ENCODE measurements at places on chromosomes 12 and 14.

DNA sequence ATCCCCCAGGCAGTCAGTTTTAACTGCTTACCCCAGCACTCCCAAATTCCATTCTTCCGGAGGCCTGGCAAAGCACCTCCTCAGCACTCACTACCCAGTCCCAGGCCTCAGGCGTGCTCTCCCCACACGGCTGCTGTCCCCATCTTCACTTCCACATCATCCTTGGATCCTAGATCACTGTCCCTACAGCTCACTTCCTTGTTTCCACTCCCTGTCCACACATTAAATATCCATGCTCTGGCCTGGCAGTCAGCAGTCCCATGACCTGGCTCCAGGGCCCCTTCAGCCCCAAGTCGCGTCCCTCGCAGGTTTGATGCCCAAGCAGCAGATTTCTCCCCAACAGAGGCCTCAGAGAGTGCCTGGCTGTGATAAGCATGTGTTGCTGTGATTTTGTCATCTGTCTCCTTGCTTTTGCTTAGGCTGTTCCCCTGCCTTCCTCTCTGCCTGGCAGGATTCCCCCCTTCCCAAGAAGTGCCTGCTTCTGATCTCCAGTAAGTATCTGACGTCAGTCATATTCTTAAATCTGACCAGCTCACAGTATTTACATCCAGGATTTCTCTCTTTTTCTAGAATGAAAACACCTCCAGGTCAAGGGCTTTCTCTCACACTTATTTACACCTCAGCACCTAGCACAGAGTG is 241.7 kb downstream of the ZFP36L1 start:
- no peak for DNase-seq

DNA sequence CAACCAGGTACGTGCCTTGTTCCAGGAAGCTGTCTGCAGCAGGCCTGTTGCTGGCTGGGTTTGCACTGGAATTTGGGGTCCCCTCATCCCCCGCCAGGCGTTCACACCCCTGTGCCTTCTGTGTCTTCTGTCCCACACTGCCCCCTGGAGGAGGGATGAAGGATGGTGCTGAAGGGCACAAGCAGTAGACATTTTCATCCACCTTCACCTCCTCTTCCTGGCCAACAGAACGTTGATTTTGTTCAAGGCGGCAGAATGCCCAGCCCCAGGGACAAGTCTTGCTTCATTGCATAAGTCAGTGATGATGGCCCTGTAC is 122.1 kb downstream of the CALM1 start:
- no peak for DNase-seq

- no peak for DNase-seq
These were observed 37.9 kb upstream of the DLK1 start for GRCh38 chr14:100688598-100689461.

- no peak for DNase-seq
These were observed 5.5 kb downstream of the RNASE1 start for GRCh38 chr14:20797164-20797563.

DNA sequence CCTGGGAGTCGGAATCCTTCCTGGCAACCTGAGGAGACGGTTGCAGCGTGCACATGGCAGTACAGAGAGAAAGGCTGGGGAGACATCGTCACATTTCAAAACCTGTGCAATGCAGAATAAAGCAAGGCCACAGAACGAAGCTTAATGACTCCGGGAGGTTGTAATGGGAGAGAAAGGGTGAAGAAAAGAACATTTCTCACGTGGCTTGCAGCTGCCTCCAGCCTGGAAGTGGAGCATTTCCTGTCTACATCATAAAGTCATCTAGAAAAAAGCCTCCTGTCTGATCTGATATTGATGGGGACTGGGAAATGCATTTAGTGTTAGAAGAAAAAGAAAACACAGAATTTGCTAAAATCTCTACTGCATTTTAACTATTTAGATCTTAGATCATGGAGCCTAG is 209.3 kb downstream of the TMEM132C start:
- no peak for DNase-seq

DNA sequence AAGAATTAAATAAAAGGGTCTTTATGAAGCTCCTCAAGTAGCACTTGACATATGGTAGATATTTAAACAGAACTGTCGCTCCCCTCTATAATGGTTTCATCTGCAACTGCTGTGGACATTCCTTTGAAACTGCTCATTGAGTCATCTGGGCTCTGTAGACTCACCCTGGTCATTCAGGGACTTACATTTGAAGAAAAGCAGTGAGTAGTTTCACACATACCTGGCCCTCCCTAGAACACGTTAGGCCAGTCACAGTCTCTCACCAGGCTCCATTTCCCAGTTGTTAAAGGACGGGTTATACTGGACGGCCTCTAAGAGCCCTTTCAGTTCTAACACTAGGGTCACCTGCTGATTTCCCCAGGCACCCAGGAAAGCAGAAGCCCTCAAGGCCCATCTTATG is 217.0 kb downstream of the BCL11B start:
- DNase-seq = no peak

DNA sequence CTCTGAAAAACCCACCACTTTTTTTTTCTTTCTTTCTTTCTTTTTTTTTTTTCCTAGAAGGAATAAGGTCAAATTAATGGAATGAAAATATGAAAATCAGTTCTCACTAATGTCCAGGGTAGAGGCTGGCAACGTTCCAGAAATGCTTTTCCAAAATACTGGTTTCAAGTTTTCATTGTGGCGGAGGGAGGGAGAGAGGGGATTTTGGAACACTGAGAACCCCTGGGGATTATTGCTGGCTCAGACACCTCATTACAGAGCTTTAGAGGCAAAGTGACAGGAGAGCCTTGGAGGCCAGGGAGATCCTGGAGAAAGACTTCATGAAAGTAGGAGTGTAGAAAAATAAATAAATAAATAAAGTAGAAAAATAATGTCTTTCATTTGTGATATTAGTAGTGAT is 45.4 kb downstream of the ALX1 start:
- DNase-seq = no peak

GRCh38 chr14:57464008-57464730 is 29.5 kb downstream of the CCDC198 start:
- no peak for DNase-seq

All from activated T-helper 1 cell treated with anti-CD3 and anti-CD28 coated beads, Interleukin-2, amount 50 U/mL, for 16 hours (primary cell).